ENCODE measurements at places on chromosomes 6 and 20. TPM values are rescaled to one million over a fixed set of nuclear protein-coding genes. Genes with fewer than 3 reads are reported as not detected.

- no peak for DNase-seq
Observed at GRCh38 chr6:169539176-169539897, 162.5 kb downstream of the WDR27 start.

DNA sequence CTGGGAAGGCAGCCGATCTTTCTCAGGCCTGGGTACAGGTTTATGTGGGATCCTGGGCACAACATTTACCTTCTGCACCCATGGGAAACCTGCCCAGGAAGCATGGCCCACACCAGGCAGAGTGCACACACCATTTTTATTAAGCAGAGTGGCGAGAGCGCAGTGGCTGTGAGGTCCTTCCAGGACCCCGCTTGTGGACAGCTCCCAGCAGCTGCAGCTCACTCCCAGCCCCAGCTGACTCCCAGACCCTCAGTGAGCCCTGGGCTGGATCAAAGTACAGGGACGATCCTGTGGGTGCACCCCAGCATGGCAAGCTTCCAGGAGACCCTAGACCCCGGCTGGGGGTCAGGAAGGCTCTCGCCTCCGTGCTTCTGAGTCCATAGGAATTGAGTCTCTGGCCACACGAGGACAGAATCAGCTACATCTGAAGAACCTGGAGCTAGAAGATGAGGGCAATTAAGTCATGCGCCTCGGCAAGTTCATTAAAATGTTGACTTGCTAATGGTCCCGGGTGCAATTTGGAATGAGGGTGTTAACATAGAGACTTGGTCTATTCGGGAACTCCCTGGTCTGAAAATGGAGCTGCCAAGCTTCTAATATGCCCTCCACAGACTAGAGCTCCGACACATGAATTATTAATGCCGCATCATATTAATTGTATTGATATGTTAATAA is 65.4 kb upstream of the SLCO4A1 start:
- no peak for DNase-seq

DNA sequence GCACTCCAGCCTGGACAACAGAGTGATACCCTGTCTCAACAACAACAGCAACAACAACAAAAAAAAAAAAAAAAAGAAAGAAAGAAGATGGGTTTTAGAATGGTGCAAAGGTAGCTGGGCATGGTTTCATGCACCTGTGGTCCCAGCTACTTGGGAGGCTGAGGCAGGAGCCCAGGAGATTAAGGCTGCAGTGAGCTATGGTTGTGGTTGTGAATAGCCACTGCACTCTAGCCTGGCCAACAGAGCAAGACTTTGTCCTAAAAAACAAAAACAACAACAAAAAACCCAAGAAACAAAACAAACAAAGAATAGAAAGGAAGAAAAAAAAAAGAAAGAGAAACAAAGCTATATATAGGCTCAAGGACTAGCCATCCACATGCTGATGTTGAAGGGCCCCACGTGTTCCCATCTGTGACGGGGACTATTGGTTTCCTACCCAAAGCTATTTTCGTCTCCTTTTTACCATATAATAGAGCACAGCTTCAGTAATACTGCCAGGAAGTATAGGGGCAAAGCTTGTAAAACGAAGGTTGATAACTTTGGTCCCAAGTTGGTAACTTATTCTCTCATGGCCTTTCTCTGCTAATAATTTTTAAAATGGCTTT is 7.9 kb upstream of the EEF1E1 start:
- no peak for DNase-seq

- no peak for DNase-seq
Observed at GRCh38 chr6:37485291-37485702, 14.4 kb downstream of the CCDC167 start.

- DNase-seq, result no peak
Observed at GRCh38 chr6:90454836-90455427, 131.9 kb downstream of the MAP3K7 start.

- DNase-seq, result no peak
Observed at GRCh38 chr6:106370639-106371038, 10.1 kb downstream of the CRYBG1 start.

- DNase-seq, result no peak
Observed at GRCh38 chr20:58188527-58188926, 39.9 kb downstream of the ANKRD60 start.

- DNase-seq, result no peak
Observed at GRCh38 chr6:165744555-165745228, 81.7 kb upstream of the PDE10A start.

PACRG gene
- 1.3 TPM for total RNA-seq
